ENCODE measurements at places on chromosomes 12 and 14. TPM values are rescaled to one million over a fixed set of nuclear protein-coding genes. Genes with fewer than 3 reads are reported as not detected.

MOK gene
- 27.3 TPM for total RNA-seq

CSRP2 gene
- total RNA-seq, result 90.2 TPM

KLRG1 gene
- not detected for total RNA-seq

RNASE8 gene
- not detected for total RNA-seq
